ENCODE measurements at places on chromosomes 1 and 21. TPM values are rescaled to one million over a fixed set of nuclear protein-coding genes. Genes with fewer than 3 reads are reported as not detected.

CRYBG2 gene
- polyA plus RNA-seq, result 3.6 TPM

FAM151A gene
- not detected for polyA plus RNA-seq

OR2L13 gene
- polyA plus RNA-seq, result 2.6 TPM

OVAAL gene
- polyA plus RNA-seq, result not detected

ZNF691 gene
- 13.1 TPM for polyA plus RNA-seq

RCSD1 gene
- polyA plus RNA-seq, result 2.5 TPM

DNA sequence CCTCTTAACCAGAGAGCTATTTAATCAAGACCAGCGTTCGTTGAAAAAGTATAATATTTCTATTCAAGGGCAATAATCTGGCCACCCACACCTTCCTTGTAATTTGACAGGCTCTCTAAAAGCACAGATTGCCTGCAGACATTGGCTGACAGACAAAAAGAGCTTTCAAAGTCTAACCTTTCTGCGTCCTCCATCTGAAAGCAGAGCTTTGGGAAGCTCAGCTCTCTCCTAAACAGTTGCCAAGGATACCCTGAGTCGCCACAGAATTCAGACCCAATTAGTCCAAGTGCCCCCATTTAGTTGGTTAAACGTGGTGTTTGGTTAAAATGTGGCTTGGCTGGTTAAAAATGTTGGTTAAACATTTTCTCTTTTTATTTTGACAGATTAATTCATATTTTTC is 33.7 kb upstream of the PLA2G2C start:
- DNase-seq, result peak; percentile 66

GRCh38 chr1:53188099-53188498 is 8.5 kb upstream of the CPT2 start:
- no peak for DNase-seq

- DNase-seq, result peak; percentile 68
These were observed 15.4 kb upstream of the GPR37L1 start for GRCh38 chr1:202107321-202107761.

- peak; percentile 87 for DNase-seq
These were observed 19.8 kb upstream of the ARTN start for GRCh38 chr1:43913666-43914360.

DNA sequence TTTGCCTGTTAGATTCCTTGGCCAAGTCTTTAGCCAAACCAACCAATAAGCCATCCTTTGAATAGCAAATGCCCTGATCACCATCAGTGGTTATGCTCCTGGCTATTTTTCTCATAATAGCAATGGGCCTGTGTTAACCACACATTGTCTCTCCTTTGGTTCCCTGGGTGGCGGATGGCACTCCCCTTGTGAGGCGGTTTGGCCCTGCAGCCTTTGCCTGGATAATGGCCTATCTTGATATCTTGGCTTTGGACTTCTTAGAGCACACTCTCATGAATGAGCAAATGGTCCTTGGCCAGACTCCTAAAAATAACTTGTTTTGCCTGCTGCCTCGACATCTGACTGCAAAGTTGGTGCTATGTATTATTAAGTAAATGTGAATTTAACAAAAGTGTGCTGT is 22.4 kb upstream of the ZBTB18 start:
- peak; percentile 65 for DNase-seq

DNA sequence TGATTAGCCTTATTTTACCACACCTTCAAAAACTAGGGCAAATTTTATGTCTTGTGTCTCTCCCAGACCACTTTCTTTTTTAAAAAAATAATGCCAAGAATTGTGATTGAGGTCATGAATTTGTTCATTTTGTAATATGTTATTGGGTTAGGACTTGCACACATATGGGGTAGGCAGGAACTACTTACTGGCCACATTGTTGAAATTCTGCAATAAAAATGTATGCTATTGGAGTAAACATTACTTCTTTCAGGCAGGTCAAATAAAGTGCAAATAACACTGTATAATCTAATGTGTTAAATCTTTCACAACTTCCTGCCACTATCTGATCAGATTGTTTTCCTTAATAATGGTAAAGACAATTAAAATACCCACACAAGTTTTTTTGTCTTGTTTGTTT is 166.6 kb upstream of the COL11A1 start:
- no peak for DNase-seq

- DNase-seq, result peak; percentile 53
These were observed 1.5 kb upstream of the TSPAN1 start for GRCh38 chr1:46173361-46173856.

DNA sequence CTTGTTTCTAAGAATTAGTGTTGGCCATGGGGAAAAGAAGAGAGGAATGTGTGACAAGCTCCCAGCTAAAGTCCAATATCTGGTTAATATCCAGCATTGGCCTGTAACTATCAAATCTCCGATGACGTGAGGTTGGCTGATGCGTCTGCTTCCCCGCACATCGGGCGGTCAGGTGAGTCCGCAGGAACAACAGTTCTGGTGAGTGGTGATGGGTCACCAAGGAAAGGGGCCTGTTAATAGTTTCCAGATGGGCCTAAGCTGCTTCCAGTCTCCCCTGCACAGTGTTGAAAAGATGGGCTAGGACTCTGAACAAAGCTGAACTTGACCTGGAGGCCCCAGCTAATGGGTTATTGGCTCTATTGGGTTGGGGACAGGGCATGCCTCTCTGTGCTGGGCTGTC is 193.1 kb upstream of the EDN2 start:
- DNase-seq, result no peak

DNA sequence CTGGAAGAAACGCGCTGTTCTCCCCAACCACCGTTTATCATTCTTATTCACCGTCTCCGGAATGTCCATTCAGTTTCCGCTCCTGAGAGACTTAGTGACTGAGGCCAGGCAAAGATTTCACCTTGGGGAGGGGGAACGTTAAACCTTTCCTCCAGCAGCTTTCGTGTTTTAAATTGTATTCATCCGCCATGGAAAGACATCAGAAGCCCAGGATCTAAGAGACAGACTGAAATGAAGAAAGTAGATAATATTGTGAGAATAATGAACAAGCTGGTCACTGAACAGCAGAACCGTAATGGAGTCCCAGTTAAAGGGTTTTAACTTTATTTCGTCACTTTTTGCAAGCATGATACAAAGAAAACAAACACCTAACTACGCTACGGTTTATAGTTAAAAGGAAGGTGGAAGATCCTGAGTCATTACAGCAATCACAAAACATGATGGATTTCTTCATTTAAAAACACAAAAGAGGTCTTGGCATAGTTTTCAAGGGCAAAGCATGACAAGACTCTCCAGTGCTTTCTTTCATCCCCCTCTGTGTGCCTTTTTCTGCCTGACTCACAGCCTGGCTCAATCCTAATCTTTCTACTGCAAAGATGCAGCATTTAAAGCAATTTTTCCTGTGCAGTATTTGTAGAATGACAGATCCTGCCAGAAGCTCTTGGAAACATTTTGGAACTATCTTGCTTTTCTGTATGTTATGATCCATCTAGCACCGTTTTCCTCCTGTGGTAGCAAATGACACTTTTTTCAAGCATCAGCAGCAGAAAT is 722 bp upstream of the SLC19A2 start:
- DNase-seq, result peak; percentile 92

- DNase-seq, result no peak
These were observed 379.4 kb downstream of the PLPP3 start for GRCh38 chr1:56199956-56200355.

DNA sequence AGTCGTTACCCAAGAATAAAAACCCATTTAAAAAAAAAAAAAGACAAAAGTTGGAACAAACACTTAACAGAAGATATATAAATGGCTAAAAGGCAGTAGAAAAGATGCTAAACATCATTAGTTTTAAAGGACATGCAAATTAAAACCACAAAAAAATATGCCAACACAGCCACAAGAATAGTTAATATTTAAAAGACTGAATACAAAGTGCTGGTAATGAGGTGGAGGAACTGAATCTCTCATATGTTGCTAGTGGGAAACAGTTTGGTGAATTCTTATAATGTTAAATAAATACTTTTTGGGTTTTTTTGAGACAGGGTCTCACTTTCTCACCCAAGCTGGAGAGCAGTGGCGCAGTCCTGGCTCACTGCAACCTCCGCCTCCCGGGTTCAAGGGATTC is 10.0 kb downstream of the LRRC40 start:
- no peak for DNase-seq
